Fibroblast of upper back skin (primary cell): ENCODE measurements at places on chromosomes 3 and 15.

- DNase-seq: no peak
Measured at GRCh38 chr15:65757256-65757655, 34.8 kb downstream of the DENND4A start.

- DNase-seq: peak; percentile 72
Measured at GRCh38 chr3:37243820-37244748, 69.7 kb upstream of the LRRFIP2 start.

GRCh38 chr15:81189583-81190283 is 6.9 kb upstream of the IL16 start:
- peak; percentile 98 for DNase-seq

DNA sequence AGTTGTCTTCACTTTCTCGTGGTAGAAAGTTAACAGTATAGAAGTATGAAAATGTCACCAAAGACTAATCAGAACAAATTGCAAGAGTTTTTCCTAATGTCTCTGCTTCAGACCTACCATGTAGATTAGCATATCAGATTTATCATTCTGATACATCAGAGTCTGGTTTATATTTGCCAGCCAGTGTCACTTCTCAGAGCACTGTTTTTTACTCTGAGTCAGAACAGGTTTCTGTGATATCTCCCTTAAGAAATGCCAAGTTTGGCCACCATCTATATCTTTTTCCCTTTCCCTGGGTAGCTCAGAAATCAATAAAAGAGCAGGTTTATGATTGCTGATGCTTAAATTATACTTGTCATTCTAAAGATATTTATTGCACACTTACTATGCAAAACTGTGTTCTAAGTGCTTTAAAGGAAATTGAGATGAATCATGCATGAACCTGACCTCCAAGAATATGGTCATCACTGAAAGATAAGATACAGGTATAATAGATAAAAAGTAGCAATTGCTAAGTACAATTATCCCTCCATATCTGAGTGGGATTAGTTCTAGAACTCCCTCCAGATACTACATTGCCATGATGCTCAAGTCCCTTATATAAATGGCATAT is 672.7 kb upstream of the NAALADL2 start:
- DNase-seq: no peak

GRCh38 chr3:174398761-174399160 is 460.4 kb upstream of the NAALADL2 start:
- DNase-seq: no peak

DNA sequence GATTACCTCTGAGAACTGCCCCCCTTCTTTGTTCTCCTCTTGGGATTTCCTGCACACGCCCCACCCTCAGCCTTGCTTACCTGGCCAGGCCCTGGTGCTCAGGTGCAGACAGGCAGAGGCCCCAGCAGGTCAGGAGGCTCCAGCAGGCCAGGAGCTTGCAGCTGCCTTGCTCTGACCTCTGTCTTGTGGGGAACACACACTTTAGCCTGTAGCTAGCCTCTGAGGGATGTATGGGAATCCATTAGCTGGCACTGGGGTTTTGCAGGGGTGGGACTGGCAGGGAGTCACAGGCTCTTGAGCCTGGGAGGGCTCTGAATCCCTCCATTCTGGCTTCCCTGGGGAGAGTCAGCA is 2.7 kb downstream of the SMAD6 start:
- DNase-seq: no peak
